ENCODE measurements at places on chromosomes 13 and 19. TPM values are rescaled to one million over a fixed set of nuclear protein-coding genes. Genes with fewer than 3 reads are reported as not detected.

Gene TSHZ3
- 0.24 TPM for polyA plus RNA-seq

Gene ALOX5AP
- polyA plus RNA-seq: 569 TPM

Gene ZNF615
- 6.5 TPM for polyA plus RNA-seq

Gene CEACAM21
- polyA plus RNA-seq: 61.2 TPM

Gene TSEN34
- 39.6 TPM for polyA plus RNA-seq
